ENCODE measurements at places on chromosomes 1 and 21.

GRCh38 chr1:58620259-58620658 is 43.2 kb upstream of the TACSTD2 start:
- no peak for DNase-seq

- no peak for DNase-seq
Observed at GRCh38 chr1:213931836-213932235, 55.9 kb upstream of the PROX1 start.

DNA sequence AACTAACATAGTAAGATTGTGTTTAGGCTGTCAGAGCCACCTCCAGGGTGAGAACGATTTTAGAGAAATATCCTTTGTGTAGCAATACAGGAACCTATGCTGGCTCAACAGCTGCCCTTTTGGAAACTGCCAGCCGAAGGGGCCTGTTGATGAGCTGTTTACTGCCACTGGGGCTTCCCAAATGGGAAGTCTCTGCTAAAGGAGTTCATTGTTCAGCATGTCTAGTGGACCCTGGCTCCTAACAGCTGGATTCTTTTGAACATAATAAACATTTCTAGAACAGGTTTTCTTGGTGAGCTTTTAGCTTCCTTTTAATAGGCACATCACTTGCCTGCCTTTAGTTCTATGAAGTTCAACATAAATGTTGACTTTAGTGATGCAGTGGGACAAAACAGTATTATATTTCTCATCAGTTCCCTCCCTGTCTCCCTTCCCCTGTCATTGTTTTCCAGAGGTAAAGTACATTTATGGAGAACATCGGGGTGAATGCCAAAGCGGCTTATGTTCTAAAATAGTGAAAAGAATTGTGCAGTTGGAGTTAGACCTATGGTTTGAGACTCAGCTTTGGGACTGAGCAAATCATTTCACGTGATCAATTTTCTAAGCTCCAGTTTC is 57.4 kb downstream of the UCK2 start:
- no peak for DNase-seq

DNA sequence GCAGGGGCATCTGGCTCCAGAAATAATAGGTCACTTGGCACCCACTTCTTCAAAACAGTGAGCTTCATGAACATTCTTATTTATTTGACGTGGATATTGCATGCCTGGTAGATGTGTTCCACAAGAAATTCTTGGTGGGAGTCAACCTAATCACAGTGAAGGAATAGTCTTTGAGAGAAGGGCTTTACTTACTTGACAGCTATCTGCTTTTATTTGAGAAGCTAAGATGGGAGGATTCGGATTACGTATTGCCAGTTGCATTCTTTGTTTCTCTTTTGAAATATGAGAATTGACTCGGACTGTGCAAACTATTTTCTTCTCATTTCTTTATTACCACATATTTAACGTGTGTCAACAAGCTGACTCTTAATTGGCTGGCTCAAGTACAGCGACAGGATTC is 117.2 kb downstream of the FASLG start:
- no peak for DNase-seq

DNA sequence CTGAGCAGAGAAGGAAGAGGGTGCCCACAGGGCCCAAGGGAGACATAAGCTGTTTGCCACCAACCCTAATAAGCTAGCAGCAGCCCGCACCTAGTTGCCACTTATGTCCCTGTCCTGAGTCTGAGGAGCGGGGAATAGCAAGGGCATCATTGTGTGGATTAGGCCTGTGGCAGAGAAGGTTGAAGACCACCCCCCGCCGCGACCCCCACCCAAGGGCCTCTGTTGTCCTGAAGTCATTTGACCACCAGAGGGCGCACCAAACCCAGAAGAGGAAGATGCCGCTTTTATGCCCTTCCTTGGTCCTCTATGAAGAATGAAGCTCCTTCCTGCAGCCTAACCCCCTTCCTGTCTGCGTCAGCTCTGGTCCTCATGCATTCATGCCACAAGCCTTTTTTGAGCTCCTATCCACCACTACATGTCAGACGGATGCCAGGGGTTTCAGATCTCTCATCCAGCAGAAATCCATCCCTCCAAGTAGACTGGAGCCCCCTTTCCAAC is 16.6 kb downstream of the RHBG start:
- DNase-seq = peak; percentile 92

GRCh38 chr1:172883387-172883791 is 167.4 kb downstream of the TNFSF18 start:
- DNase-seq = no peak

DNA sequence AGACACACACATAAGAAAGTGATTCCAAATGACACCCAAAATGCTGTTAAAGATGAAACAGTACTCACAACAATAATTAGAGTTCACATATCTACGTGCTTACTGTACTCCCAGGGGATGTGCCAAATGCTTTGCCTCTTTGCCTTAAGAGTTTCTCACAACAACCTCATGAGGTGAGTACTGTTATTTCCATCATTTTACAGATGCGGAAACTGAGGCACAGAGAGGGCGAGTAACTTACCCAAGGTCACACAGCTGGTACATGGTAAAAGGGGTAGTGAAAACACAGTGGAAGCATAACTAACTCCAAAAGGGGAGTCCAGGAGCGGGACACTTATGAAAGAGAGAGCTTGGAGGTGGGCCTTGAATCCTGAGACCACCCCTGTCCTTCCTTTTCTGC is 171.8 kb downstream of the ACTL8 start:
- no peak for DNase-seq

DNA sequence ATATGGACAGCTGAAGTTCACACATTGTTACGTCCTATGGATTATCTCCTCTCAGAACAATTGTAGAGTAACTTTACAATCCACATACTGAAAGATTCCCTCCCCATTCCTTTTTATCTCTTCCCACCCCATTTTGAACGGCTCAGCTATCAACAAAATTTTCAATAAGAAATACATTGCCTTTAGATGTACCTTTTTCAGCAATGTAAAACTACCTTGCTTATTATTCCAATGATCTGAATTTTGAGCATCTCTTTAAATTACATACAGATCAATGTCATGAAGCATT is 503.7 kb downstream of the SMYD3 start:
- DNase-seq = no peak

DNA sequence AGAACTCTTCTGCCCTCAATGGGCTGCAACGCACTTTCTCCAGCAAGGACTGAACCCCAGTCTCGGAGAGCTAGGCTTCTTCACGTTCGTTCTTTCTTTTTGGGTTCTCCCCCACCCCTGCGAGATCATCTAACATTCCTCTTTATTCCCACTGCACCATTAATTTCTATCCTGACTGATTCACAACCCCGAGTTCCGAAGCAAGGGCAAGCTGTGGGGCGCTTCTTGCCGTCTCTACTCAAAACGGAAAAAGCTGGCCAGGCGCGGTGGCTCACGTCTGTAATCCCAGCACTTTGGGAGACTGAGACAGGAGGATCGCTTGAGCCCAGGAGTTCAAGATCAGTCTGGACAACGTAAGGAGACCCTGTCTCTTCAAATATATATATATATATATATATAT is 37.4 kb upstream of the BTG2 start:
- no peak for DNase-seq

DNA sequence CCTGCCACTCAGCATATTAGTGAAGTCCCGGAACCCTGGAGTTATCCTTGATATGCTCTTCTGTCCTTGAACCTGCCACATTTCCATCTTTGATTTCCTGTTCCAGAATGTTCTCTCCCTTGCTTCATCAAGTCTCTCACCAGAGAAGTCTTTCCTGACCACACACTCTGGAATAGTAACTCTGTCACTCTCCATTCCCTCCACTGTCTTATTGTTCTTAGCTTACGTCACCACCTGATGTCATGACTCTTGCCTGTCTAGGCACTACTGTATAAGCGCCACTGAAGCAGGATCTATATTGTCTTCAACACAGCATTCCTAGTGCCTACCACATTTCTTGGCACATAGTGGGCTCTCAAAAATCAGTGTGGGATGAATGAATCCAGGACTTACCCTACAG is 65.4 kb upstream of the SMYD2 start:
- no peak for DNase-seq

- DNase-seq = no peak
Observed at GRCh38 chr1:65606426-65606825, 186.0 kb downstream of the LEPR start.

- DNase-seq = peak; percentile 78
Observed at GRCh38 chr1:152013664-152014237, 20.1 kb upstream of the S100A10 start.

- DNase-seq = no peak
Observed at GRCh38 chr1:61332796-61333195, 250.4 kb downstream of the NFIA start.

DNA sequence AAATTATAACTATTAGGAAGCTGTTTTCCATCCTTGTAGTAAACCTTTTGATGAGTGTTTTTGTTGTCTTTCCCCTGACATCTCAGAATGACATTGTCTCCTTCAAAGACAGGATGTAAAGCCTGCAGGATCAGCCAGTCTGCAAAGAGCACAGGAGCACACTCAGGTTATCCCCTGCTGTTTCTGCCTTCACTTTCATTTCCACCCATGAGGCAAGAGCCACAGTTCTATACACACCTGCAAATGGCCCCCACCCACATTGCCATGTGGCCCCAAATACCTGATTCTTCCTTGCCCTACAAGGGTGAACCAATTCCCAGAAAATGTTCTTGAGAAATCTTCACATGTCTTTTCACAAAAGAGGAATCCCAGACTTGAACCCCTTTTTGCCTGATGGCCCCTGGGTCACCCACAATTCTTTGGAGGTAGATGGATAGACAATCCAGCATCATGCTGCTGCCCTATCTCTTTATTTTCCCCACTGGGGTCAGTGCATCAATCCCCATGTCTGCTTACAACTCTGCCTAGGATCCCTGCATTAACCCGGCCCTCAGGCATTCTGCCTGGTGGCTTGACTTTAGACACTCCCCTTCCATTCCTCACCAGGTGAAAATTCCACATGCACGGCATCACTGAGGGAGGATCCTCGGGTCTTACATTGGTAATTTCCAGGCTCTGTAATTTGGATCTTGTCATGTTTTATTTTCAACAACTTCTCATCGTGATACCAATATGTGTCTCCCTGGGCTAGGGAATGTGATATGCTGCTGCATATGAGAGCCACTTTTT is 2.6 kb downstream of the FCRL3 start:
- DNase-seq = no peak

DNA sequence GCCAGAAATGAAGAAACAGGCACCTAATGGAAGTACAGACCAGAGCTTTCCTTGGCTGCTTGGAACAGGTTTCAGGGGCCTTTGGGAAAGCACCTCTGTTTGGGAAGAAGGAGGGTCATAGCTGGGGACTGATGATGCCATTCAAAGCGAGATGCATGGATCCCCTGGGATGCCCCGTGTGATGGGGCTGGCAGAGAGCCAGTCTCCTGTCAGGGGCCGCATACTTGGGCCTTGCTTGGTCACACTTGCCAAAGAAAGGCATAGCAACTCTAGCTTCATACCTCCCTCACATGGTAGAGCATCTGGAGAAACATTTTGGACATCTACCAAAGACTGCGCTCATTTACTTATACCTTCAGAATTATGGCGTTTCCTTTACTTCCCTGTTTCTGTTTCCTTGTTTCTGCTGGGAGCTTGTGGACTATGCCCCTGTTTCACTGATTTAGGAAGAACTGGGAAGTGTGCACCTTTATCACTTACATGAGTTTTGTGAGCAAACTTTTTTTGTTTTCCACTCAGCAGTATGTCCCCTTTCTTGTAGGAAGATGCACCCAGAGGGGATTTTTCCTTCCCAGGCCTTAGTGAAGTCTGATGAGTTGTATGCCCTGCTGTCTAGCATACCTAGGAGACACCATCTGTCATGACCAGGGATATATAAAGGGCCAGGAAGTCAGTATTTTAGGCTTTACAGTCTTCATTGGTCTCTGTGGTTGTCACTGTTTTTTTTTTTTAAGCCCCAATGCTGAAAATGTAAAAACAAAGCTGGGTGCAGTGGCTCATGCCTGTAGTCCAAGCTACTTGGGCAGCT is 19.8 kb upstream of the ST3GAL3 start:
- no peak for DNase-seq

DNA sequence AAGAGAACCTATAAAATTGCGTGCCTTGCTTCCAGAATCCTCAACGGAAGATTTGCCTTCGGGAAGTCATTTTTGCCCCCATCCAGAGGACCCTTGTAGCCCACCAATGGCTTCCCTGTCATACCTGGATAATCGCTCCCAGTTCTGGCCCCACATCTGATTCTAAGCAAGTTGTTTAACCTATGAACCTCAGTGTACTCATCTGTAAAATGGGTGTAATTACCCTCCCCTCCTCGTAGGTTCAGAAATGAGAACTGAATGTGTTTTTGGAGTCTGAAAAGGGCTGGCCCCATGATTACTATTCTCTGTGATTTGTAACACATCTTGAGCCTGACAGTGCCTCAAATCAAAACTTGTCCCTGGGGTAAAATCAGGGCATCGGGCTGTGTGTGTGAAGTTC is 81.6 kb upstream of the TMEM51 start:
- DNase-seq = no peak

GRCh38 chr1:157154940-157155514 is 16.8 kb upstream of the ETV3 start:
- no peak for DNase-seq

- DNase-seq = no peak
Observed at GRCh38 chr1:230204842-230205241, 137.8 kb downstream of the GALNT2 start.

All from activated effector memory CD4-positive, alpha-beta T cell treated with anti-CD3 and anti-CD28 coated beads, Interleukin-2, amount 50 U/mL, for 16 hours (primary cell).